8988T (cell line): ENCODE measurements at places on chromosomes 3 and 15.

DNA sequence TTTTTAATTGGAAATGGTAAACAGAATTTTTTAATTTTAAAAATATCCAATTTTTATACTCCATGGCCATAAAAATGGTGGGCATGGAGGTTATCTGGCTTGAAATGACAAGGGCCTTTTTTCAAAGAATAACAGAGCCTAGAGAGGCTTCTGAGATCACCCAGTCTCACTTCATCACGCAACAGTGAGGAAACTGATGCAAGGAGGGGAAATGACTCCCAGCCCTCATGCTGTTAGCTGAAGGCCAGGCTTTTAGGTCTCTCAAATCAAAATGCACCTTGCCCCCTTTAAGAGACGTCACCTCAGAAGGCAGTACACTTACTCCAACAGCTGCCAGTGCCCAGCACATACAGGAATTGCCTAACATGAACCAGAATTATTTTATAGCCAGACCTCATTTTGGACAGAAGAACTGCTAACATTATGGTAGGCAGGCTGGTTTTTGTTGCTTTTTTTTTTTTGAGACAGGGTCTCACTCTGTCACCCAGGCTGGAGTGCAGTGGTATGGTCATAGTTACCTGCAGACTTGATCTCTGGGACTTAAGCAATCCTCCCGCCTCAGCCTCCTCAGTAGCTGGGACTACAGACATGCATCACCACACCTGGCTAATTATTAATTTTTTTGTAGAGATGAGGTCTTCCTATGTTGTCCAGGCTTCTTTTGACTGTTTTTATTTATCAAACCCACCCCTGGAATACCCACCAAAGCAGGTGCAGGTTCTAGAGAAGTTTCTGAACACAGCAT is 9.1 kb downstream of the RAB43 start:
- DNase-seq, result no peak

DNA sequence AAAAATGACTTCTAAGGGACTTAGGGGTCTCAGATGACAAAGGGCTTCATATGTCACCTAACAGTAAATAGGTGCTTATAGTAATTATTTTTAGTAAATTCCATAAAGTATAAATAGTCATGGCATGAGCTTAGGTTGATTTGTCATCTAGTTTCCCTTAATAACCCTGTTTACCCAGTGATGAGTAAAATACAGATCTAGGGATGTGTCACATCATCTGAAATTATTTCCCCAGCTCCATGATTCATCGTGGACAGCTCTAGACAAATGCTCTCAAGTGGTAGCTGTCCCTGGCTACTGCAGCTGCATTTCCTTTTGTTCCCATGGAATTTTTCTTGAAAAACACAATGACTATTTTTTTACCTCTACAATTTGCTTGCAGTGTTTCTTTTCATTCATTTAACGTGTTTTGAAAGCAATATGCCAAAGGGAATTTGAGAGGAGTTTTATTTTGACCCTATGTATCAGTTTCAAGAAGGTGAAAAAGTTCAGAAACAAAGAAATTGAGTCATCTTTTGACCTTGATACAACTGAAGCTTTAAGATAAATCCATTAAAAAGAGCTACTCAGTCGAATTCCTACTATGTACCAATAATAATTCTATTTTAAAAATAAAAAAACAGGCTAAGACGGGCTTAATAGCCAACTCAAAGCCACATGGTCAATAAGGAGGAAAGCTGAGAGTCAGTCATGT is 241.6 kb downstream of the KCNMB2 start:
- no peak for DNase-seq

- no peak for DNase-seq
Measured at GRCh38 chr3:185912929-185913901, 24.6 kb downstream of the TRA2B start.

DNA sequence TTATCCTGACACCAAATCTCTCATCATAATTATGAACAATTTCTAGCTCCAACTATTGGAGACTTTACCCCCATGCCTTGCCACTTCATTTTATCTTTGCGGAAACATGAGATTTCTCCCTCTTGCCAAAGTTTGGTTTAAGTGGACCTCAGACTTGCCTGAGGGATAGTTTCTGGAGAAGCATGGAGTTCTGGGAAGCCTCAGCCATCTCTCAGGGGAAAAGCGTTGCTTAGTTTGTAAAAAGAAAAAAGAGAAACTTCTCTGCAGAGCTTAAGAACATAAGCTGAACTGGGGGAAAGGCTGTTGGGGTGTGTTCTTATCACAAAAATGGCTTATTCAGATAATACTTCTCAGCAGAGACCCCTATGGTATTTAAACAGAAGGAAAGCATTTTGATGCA is 347.4 kb upstream of the ADAMTS9 start:
- DNase-seq, result no peak

- DNase-seq, result no peak
Measured at GRCh38 chr3:139945942-139946341, 11.0 kb downstream of the CLSTN2 start.
